Kidney epithelial cell (primary cell): ENCODE measurements at places on chromosomes 7 and 10.

GRCh38 chr7:87170828-87171227 lies 18.6 kb downstream of the DMTF1 start:
- no peak for DNase-seq

DNA sequence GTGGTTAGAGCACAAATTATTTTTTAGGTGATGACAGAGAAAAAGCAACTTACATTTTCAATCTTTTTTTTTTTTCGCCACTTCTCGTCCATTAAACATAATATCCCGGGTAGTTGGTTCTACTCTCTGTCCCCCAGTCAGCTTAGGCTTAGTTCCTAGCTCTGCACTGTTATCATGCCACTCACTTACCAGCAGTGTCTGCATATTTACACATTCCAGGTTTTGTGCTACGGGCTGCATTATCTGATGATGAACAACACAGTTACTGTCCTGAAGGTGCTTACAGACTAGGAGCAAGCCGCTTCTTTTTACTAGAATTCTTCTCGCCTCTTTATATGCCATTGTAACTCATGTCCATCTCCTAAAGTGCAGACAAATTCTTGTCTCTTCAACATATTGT lies 121.8 kb upstream of the NPVF start:
- no peak for DNase-seq

- no peak for DNase-seq
These were observed 453.4 kb upstream of the PODXL start for GRCh38 chr7:132009778-132010177.

- DNase-seq: no peak
These were observed 51.1 kb upstream of the TSPAN13 start for GRCh38 chr7:16702441-16702840.

- DNase-seq: no peak
These were observed 105.1 kb upstream of the SORCS1 start for GRCh38 chr10:107269626-107270025.

- no peak for DNase-seq
These were observed 3.9 kb downstream of the NFKB2 start for GRCh38 chr10:102399217-102400021.

DNA sequence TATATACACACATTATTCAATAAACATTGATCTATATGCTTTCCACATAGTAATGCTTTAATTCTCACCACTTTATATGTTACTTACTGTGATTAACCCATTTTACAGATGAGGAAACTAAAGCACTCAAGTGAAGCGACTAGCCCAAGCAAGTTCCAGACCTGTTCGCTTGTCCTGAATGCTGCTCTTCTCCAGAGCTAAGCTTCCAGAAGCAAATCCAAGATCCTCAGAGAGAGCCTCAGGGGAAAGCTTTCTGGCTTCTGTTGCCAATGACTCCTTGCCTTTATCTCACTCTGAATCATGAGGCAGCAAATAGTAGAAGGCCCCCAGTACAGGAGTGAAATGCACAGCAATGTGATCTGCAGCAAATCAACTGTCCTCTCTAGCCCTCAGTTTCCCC lies 32.2 kb downstream of the XPNPEP1 start:
- DNase-seq: no peak

DNA sequence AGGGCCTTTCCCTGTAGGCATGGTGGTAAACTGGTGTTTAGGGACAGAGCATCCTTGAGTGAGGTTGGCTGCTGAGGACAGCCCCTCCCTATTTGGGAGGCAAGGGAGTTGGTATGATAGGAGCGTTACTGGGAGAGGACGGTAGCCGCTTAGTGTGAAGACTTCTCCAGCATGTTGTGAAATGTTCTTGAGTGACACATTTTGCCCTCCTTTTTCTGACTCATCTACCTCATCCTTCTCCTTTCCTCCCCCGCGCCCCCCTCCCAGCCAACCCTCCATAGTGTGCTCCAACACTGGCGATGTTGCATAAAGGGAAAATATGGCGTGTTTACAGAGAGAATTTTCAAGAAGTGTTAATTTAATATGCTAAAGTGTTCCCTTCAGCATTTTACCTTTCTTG lies 645.0 kb upstream of the GALNT17 start:
- no peak for DNase-seq

- DNase-seq: no peak
These were observed 977.2 kb downstream of the LRMDA start for GRCh38 chr10:76408646-76409045.

- no peak for DNase-seq
These were observed 109.2 kb downstream of the PDGFA start for GRCh38 chr7:410395-410910.

GRCh38 chr10:71582506-71583475 lies 136.8 kb downstream of the C10orf105 start:
- DNase-seq: no peak

- DNase-seq: no peak
These were observed 149.4 kb upstream of the FERD3L start for GRCh38 chr7:19294619-19295018.

DNA sequence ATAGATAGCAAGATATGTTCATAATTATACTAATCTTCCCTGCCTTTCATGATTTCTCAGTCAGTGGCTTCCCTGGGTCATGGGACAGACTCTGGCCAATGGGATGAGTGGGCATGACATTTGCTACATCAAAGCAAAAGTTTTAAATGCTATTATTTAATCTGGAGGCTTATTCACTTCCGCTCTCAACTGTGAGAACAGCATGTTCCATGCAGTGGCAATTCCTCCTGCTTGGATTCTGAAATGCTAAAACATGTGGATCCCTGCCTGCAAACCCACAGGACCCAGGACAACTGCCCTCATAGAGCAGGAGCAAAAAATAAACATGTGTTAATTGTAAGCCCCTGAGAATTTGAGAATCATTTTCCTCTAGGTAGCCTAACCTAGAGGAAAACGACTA lies 1412.4 kb upstream of the CELF2 start:
- no peak for DNase-seq

DNA sequence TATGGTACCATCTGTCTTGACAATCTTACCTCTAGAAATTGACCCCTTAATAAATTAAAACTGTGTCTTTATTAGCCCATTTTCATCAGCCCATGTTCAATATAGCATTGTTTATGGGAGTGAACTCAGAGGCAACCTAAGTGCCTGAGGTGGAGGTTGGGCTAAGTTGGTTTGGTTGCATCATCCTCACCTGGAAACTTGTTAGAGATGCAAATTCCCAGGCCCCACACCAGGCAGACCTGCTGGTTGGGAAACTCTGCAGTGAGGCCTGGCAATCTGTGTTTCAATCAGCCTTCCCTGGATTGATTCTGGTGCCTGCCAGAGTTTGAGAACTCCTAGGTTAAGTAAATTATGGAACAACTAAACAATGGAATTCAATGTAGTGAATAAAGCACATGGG lies 9.4 kb upstream of the FAM170B start:
- no peak for DNase-seq

- DNase-seq: no peak
These were observed 730 bp downstream of the LARP4B start for GRCh38 chr10:930625-931325.

- DNase-seq: no peak
These were observed 4.6 kb upstream of the TSPAN14 start for GRCh38 chr10:80449520-80449919.

DNA sequence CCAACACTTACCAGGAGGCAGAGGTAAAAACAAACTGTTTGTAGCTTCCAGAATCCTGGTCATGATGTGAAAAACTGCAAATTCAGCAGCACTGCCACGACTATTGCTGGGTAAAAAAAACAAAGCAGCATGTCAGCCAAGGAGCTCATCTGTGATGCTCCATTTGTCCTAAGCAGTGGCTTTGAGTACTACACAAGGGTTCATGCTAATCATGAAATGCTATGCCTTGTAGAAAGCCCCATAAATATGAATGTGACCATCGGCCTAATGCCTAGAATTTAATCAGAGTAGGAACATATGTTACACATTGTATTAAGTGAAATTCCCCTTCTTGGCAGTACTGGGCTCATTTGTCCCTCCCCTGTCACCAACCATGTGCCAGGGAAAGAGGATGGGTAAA lies 95.4 kb downstream of the GSAP start:
- DNase-seq: no peak

- no peak for DNase-seq
These were observed 25.2 kb upstream of the VAX1 start for GRCh38 chr10:117163061-117163953.

DNA sequence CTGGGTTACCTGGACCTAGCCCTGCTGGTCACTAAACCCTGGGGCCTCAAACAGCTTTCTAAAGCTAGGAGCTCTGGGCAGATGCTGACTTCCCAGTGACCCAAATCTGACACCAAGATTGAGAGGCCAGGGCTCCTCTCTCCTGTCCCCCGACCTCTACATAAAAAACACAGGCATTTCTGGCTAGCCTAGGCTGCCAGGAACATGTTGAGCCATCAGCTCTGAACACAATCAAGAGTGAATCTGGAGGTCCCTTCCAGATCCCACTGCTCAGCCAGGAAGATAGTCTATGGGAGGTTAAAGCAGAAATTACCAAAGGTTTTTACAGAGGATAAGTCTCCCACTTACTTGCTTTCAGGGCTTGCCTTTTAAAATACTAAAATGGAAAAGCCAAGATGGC lies 22.1 kb upstream of the PDE1C start:
- no peak for DNase-seq

DNA sequence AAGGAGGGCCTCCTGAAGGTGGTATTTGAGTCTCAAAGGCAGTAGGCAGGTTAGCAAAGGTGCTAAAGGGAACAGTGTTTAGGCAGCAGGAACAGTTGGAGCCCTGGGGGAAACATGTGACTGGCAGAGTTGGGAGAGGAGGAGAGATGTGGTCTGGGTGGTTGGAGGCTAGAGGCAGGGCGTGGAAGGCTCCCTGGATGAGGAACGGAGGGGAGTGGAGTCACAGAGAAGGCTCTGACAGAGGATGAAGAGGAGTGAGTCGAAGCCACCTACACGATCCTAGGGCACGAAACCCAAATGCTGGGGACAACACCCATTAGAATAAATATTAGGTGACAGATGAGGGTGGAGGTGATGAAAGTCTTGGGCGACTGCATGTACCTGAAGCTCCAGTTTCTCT lies 19.6 kb upstream of the MGMT start:
- DNase-seq: no peak

DNA sequence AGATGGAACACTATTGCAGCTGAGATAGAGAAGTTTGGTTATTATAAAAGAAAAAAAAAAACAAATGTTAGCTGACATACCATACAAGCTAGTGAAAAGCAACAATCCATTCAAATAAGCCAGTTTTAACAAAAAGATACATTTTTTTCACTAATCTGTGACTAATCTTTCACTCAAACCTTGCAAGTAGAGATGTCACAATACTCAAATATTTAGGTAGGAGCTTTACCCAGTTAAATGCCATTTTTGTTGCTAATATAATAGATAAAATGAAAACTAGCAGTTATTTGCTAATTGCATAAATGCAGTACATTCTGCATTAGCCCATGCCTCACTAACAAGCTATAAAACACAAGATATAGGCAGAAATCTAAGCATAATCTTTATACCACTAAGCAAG lies 123.6 kb downstream of the BTAF1 start:
- DNase-seq: no peak

DNA sequence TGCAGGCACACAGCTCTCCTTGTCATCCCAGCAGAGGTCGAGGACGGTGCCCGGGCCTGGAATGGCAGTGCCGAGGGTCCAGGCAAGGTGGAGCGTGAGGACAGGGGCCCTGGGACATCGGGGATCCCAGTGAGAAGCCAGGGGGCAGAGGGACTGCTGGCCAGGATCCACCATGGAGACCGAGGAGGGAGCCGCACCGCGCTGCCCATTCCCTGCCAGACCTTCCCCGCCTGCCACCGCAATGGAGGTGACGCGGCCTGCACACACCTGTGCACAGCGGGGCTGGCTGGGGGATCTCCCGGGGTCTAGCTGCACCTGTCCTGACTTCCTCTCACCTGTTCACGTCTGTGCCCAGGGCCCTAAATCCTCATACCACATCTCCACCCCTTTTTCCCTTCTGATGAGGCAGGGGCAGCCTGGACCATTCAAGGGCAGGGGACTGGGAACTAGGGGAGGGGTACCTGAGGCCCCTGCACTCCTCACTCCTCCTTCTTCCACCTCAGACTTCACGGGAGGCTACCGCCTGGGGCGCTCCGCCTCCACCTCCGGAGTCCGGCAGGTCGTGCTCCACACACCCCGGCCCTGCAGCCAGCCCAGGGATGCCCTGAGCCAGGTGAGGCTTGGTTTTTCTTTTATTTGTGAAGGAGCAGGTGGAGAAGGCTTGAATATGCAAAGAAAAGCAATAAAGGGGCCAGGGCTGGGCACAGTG lies 6.9 kb downstream of the NYAP1 start:
- DNase-seq: no peak
